ENCODE measurements at places on chromosomes 6 and 20.

DNA sequence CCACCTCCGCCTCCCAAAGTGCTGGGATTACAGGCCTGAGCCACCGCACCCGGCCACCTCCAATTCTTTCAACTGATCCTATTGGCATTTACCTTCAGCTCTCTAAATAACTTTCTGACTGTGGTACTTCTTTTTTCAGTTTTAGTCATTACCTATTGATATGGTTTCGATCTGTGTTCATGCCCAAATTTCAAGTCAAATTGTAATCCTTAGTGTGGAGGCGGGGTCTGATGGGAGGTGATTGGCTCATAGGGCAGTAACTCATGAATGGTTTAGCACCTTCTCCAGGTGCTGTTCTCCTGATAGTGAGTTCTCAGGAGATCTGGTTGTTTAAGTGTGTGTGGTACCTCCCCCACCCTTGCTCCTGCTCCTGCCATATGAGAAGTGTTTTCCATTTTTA is 140.9 kb downstream of the LPA start:
- no peak for DNase-seq

- DNase-seq = no peak
Measured at GRCh38 chr6:157707576-157707975, 115.5 kb upstream of the SNX9 start.

GRCh38 chr20:34530342-34530741 is 14.1 kb downstream of the DYNLRB1 start:
- DNase-seq = no peak

DNA sequence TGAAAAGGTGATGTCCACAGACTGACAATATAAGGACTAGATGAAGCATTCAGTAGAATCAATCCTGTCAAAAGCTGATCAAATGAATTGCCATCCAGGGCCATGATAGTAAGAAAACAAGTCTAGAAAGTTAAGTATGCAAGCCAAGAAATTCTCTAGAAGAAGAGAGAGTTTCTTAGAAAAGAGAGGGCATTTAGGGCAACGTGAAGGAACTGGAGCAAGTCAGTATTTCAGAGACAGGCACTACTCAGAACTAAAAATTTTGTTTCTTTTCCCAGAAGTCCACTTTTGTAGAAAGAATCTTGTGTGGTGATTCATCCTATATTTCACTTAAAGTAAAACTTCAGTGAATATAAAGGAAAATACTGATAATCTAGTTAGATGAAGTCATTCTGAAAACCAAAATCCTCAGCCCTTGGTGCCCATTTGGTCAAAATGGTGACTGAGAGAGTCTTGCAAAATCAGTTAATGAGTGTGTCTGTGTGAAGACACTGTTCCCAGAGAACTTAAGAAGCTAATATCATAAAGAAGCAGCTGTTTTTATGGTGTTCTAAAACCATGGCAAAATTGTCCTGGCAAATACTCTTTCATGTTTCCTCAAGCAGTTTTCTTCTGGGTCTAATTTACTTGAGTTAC is 82.2 kb downstream of the COL19A1 start:
- DNase-seq = no peak

- peak; percentile 75 for DNase-seq
Measured at GRCh38 chr6:14079433-14079832, 38.1 kb upstream of the CD83 start.

- no peak for DNase-seq
Measured at GRCh38 chr6:129637340-129638054, 72.5 kb downstream of the ARHGAP18 start.

- DNase-seq = no peak
Measured at GRCh38 chr6:152360034-152360433, 277.1 kb downstream of the SYNE1 start.

DNA sequence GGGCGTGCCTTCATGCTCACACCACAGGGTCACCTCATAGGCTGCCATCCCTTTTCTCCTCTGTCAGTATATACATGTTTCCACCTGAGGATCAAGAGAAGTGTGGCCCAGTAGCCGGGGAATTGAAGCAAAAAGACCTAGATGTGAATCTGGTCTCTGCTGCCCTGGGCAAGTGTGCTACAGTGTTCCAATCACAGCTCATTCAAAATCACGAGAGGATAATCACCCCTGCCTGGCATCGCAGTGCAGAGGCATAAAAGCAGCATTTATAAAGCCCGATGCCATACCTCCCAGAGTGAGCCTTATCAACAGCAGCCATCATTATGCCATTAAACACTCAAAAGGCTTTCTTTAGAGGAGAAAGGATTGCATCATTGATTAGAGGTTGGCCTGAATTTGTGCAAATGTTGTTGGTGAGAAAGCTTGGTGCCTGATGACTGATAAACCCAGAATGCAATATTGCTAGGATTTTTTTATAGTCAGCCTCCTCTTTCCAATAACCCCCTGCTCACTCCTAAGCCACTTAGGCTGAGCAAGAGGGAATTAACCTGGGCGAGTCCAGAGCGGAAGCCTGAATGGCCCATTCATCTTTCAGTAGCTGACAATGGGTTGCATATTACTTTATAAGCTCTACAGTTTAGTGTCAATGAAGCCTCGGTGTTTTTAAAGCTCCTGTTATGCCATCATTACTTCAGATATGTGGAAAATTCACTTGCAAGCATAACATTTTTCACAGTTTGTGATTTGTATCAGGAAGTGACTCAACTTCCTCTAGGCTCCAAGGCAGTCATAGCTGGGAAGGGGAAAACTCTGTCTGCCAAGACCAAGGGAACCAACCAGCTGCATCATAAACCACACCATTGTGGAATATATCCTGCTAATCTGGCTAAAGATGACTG is 92.5 kb upstream of the NXT1 start:
- peak; percentile 87 for DNase-seq

- no peak for DNase-seq
Measured at GRCh38 chr20:711576-711975, 36.0 kb upstream of the SCRT2 start.

GRCh38 chr6:6826095-6826901 is 237.8 kb downstream of the LY86 start:
- peak; percentile 45 for DNase-seq

DNA sequence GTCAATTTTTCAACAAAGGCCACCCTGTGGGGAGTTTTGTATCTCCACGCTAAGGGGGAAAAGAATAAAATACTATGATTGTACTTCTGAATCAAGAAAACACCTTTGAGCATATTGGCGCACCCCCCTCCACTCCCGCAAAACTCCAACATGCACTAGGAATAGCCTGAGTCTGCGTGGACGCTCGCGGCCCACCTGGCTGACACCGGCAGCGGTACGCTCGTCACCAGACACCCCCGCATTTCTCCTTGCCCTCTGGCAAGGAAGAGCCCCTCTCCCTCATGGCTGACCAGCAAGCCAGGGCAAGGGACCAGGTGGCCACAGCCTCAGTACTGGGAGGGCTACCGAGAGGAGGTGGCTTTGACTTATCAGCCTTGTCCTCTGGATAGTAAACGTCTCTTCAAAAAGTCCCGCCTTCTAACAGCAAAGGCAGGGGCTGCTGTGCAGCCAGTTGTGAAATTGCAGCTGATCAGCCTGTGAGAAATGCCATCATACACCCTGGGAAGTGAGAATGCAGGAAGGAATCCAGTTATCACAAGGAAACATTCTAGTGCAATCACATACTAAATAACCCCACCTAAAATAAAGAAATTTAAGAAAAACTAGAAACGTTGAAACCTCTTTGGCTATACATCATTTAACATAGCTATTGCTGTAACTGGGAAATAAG is 84.2 kb downstream of the HUS1B start:
- DNase-seq = peak; percentile 54

GRCh38 chr6:38065734-38066305 is 246.3 kb downstream of the ZFAND3 start:
- no peak for DNase-seq

DNA sequence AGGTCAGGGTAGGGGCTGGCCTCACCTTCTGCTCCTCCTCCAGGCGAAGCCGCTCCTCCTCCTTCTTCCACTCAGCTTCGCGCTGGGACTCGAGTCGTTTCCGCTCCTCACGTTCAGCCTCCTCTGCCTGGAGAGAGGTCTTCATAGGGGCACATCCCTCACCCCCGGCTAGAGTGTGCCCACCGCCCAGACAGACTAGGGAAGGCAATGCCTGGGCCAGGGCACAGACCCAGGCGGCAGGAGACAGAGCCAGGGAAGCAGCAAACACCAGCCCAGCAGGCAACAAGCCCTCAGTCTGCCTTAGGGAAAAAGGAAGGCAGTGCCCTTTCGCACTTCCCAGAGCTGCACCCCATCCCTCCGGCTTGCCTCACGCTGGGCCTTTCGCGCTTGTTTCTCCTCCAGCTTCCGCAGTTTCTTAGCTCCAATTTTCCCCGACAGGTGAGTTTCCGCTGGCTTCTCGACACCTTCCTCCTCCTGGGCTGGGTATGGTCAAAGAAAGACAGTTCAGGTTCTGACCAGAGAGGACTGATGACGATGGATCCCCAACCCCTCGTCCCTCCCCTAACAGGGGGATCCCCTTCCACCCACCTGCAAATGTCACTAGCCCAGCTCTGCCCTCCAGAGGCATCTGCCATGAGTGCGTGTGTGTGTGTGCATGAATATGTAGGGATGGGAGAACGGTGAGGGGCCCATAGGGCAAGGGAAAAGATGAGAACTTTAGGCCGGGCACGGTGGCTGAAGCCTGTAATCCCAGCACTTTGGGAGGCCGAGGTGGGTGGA is 4.3 kb downstream of the DDRGK1 start:
- no peak for DNase-seq

GRCh38 chr6:25223490-25223991 is 55.6 kb upstream of the CARMIL1 start:
- peak; percentile 72 for DNase-seq

DNA sequence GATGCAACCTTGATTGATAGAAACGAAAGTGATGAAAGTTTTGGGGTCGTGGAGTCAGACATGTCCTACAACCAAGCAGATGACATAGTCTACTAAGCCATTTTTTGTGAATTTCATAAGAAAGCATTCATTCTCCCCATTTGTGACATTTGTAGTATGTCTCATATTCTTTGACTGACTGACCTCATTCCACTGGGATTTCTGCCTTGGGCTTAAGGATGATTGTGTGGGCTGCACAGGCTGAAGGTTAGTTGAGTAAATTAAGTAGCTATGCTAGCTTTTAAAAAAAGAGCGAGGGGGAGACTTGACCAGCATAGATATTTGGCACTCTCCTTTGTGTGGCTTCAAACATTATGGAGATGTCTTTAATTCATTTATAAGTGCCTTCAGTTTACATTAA is 28.9 kb downstream of the STMND1 start:
- DNase-seq = no peak

- no peak for DNase-seq
Measured at GRCh38 chr6:57301757-57302156, 15.7 kb upstream of the PRIM2 start.

DNA sequence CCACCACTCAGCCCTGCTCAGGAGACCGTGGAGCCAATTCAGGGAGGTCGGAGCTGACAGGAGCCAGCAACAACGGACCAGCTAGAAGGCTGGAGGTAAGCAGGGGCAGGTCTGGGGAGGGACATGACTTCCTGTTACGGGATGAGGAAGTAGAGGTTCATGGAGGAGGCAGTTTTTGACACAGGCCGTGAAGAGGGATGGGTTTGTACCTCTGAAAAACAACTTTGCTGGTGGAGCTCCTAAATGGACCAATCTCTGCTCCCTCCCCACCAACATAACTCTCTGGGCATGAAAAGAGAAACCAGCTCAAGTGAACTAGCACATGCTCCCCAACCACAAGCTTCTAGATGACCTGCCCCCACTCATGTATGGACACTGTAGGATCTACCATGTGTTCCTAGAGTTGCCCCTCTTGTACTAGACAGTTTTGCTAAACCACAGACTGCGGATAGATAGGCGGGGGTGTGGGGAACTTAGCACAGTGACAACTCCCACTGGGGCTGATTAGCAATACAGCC is 31.4 kb downstream of the RALGAPA2 start:
- DNase-seq = no peak

- no peak for DNase-seq
Measured at GRCh38 chr6:108648191-108648590, 87.5 kb downstream of the FOXO3 start.

DNA sequence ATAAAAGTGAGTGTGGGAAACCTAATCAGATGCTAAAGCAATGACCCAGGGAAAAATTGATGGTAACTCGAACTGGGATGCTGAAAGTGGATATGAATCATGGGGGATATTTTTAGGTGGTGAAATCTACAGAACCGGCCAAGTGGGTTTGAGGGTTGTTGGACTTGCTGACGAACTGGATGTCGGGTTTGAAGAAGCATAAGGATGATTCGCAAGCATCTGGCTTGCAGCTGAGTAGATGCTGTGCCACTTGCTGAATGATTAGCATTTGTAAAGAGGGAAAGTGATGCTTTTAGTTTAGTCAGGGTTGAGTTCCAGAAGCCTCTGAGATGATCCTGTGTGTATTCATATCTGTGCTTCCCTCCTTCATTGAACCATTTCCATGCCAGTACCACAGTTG is 54.9 kb downstream of the UBR2 start:
- DNase-seq = no peak

DNA sequence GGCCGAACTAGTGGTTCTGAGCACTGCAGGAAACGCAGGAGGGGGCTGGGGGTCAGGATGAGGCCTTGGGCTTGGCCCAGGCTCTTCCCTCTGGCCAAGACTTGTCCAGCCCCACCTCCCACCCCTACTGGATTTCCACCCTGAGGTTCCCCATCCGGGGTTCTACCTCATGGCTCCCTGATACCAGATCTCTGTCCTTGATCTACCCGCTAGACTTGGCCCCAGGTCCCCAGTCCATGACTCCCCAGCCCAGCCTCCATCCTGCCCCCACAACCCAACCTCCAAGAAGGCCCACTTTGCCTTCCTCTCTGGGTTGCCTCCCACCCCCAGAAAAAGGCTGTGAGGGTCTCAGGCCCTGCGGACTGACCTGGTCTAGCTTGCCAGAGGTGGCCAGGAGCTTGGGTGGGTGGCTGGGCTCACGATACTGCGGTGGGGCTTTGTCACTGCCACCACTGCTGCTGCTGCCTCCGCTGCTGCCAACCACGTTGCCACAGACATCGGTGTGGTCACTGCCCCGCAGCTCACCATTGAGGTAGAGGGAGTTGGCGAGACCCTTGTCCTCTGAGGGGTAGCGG is 6.8 kb upstream of the FASTKD5 start:
- no peak for DNase-seq

GRCh38 chr6:158697811-158698210 is 48.0 kb downstream of the SYTL3 start:
- DNase-seq = no peak

- peak; percentile 0 for DNase-seq
Measured at GRCh38 chr20:1577906-1578305, 20.4 kb upstream of the SIRPD start.
